HT-29 (cell line): ENCODE measurements at places on chromosomes 11 and 22.

DNA sequence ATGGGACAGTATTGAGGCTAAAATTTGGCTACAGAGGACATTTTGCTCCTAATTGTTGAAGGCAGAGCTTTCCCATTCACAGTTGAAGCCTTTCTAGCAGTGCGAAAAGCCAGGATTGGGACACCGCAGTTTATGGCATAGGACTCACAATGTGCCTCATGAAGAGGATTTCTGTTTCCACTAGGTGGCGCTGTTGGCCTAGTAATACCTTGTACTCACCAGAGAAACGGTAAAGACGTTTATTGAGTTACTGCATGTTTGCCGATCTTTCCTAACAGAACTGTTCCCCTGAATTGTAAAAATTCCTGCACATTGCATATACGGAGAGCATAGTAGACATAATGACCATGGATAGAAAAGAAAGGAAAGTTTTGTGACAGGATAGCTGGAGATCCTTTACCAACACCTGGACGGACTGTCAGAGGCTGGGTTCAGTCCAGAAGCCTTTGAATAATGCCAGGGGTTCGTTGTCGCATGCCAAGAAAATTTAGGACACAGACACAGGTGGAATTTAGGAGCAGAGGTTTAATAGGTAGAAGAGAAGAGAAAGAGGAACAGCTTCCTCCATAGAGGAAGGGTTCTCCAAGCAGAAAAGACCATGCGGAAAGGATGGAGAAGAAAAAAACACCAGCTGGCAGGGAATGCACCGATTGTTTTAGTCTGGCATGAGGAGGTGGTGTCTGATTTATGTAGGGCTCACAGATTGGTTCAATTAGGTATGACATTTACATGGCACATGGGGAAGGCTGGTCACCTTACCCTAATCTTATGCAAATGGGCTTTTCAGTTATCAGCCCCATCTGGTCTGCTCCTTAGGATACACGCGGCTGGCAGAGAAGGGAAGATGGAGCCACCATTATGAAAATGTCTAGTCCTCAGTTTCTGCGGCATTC is 10.8 kb upstream of the OR51D1 start:
- peak; percentile 95 for DNase-seq

DNA sequence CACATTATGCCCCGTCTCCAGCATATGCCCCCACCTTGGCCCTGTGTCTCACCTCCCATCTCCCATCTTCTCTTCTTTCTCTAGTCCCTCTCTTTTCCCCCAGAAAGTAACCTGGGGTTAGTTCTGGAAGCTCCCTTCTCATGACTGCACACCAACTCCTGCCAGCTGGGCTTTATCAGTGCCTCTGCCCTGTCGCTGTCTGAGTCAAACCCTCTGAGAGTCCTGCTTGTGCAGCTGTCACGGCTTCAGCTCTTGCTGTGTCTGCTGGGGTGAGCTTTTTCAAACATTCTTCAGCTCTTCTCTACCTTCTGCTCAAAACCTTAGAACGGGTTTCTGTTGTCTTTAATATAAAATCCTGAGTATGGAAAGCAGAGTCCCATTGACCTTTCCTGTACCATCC is 304.5 kb upstream of the B3GAT1 start:
- DNase-seq, result no peak

DNA sequence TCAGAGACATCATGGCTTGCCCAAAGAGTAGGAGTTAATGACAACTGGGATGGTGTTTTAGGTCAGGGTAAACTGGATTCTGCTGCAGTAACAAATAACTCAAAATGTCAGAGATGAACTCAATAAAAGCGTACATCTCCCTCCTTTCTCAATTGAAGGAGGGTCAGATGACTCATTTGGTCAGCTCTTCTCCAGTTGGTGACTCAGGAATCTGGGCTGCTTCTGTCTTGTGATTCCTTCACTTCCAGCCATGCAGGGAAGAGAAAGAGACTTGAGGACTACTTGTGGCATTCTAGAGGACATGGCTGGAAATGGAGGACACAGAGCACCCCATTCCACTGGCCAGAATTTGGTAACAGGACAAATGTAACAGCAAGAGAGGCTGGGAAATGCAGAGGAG is 3.2 kb upstream of the SYT13 start:
- no peak for DNase-seq

- no peak for DNase-seq
Measured at GRCh38 chr22:49877642-49878041, 24.0 kb downstream of the ZBED4 start.

DNA sequence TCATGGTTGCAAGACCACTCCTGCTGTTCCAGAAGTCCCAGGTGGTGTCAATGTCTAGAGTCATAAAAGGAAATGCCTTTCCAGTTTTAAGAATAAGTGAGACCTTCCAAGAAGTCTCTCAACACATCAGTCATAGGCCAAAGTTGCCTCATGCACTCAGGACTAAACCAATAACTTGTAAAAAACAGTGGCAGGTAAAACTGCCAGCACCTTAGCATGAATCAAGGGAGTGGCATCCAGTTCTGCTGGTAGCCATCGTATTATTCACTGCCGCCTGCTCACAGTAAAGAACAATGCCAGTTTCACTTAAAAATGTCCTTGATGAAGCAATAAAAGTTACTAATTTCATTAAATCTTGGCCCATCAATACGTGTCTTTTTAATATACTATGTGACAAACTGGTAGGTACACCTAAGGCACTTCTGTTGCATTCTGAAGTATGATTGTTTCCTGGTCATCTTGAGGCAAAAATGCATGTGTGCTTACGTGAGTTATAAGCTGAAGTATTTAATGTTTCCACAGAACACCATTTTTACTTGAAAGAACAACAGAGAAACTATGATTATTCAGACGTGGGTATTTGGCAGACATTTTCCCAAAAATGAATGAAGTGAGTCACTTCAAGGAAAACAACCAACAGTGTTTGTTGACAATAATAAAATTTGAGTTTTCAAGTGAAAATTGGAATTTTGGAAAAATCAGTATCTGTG is 125.2 kb upstream of the SNX19 start:
- no peak for DNase-seq
